Hematopoietic multipotent progenitor cell (in vitro differentiated cells): ENCODE measurements at places on chromosomes 3 and 15.

- no peak for DNase-seq
These were observed 4.4 kb downstream of the ADAMTS17 start for GRCh38 chr15:100337096-100338044.

DNA sequence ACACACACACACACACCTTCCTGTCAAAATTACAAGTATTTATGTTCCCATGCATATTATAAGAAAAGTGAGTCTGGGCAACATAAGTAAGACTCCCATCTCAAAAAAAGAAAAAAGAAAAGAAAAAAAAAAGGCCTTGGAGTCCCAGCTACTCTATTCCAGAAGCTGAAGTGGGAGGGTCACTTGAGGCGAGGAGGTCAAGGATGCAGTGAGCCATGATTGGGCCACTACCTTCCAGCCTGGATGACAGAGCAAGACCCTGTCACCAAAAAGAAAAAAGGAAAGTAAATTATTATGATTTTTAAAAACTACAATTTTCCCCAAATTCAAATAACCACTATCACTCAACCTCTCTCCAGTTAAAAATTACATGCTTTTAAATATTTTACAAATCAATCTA lies 113.1 kb downstream of the STAG1 start:
- DNase-seq = no peak

- no peak for DNase-seq
These were observed 1.3 kb downstream of the HHLA2 start for GRCh38 chr3:108297647-108298046.

- DNase-seq = no peak
These were observed 291.9 kb upstream of the NR2F2 start for GRCh38 chr15:96038650-96039049.

- no peak for DNase-seq
These were observed 1.4 kb downstream of the CIB2 start for GRCh38 chr15:78129751-78130287.
